Activated T-helper 9 cell treated with anti-CD3 and anti-CD28 coated beads, Interleukin-2, amount 50 U/mL, for 16 hours (primary cell): ENCODE measurements at places on chromosomes 6 and 20.
A peak's percentile ranks its signal among the peaks of the same experiment; 100 is the strongest.

GRCh38 chr6:17497535-17498095, 102.5 kb upstream of the FAM8A1 start:
- DNase-seq = no peak

GRCh38 chr20:25408170-25408547, 686 bp downstream of the GINS1 start:
- DNase-seq = no peak

DNA sequence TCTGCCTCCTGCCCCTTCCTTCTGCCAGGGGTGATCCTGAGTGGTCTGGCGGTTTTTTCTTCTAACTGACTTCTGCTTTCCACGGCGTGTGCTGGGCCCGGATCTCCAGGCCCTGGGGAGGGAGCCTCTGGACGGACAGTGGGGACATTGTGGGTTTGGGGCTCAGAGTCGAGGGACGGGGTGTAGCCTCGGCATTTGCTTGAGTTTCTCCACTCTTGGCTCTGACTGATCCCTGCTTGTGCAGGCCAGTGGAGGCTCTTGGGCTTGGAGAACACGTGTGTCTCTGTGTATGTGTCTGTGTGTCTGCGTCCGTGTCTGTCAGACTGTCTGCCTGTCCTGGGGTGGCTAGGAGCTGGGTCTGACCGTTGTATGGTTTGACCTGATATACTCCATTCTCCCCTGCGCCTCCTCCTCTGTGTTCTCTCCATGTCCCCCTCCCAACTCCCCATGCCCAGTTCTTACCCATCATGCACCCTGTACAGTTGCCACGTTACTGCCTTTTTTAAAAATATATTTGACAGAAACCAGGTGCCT, 10.2 kb downstream of the SLC29A1 start:
- no peak for DNase-seq

DNA sequence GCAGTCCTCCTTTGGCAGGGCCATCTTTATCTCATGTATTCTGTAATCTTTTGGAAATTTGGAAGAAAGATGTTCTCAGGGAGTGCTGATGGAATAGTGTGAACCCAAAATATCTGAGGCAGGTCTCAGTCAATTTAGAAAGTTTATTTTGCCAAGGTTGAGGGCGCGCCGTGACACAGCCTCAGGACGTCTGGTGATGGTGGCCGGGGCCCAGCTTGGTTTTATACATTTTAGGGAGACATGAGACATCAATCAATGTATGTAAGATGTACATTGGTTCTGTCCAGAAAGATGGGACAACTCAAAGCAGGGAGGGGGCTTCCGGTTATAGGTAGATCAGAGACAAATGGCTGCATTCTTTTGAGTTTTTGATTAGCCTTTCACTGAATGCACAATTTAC, 89.8 kb downstream of the ERMARD start:
- DNase-seq = no peak

GRCh38 chr20:60200305-60200918, 242.2 kb downstream of the CDH26 start:
- no peak for DNase-seq

DNA sequence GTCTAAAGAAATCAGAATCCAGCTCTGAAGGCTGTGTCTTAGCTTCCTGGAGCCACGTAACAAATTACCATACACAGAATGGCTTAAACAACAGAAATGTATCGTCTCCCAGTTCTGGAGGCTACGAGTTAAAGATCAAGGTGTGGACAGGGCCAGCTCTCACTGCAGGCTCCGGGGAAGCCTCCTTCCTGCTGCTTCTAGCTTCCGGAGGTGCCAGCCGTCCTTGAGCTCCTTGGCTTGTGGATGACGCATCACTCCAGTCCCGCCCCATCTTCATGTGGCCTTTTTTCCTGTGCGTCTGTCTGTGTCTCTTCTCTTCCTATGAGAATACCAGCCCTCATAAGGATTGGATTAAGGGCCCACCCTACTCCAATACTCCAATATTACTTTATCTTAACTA, 319.1 kb upstream of the QKI start:
- DNase-seq = no peak

DNA sequence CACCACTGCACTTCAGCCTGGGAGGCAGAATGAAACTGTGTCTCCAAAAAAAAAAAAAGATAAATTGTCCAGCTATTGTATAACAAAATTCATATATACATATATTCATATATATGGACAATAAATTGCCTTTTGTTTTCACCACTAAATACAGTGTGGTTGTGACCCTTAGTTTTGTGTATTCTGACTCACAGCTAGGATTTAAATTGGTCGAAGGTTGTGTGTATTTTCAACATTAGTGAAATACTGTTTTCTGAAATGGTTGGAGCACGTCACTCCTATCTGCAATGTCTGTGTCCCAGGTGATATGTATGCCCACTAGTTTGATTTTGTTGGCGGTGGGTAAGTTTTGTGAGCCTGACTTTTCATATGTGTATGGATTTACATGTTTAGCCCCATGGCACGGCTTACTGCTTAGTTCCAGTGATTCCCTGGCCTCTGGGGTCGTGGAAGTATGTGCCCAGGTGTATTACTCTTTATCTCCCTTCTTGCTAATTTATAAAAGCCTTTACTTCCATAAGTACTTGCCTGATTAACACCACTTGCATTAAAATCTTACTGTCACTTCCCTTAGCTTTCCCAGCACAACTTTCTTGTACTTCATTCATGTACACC, 33.3 kb downstream of the JARID2 start:
- DNase-seq = no peak

- DNase-seq = no peak
These were observed 2.8 kb upstream of the FOXC1 start for GRCh38 chr6:1606780-1607515.

GRCh38 chr6:43740961-43741764, 28.8 kb upstream of the VEGFA start:
- no peak for DNase-seq

- no peak for DNase-seq
These were observed 9.3 kb downstream of the CYP21A2 start for GRCh38 chr6:32047539-32047854.

DNA sequence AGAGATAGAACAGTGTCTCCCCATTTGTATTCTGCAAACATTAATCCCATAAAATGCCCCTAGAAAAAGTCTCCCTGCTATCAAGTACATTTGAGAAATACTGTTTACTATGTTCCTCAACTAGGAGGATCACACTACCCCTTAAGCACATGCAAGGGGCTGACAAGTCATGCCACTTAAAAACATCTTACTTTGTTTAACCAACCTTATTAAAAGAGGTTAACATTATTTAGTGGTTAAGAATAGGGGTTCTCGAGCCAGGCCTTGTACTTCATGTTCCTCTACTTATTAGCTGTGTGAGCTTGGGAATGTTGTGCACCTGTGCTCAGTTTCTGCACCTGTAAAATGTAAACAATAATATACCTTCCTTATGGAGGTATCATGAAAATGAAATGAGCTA, 113.7 kb downstream of the UBE3D start:
- DNase-seq = no peak

DNA sequence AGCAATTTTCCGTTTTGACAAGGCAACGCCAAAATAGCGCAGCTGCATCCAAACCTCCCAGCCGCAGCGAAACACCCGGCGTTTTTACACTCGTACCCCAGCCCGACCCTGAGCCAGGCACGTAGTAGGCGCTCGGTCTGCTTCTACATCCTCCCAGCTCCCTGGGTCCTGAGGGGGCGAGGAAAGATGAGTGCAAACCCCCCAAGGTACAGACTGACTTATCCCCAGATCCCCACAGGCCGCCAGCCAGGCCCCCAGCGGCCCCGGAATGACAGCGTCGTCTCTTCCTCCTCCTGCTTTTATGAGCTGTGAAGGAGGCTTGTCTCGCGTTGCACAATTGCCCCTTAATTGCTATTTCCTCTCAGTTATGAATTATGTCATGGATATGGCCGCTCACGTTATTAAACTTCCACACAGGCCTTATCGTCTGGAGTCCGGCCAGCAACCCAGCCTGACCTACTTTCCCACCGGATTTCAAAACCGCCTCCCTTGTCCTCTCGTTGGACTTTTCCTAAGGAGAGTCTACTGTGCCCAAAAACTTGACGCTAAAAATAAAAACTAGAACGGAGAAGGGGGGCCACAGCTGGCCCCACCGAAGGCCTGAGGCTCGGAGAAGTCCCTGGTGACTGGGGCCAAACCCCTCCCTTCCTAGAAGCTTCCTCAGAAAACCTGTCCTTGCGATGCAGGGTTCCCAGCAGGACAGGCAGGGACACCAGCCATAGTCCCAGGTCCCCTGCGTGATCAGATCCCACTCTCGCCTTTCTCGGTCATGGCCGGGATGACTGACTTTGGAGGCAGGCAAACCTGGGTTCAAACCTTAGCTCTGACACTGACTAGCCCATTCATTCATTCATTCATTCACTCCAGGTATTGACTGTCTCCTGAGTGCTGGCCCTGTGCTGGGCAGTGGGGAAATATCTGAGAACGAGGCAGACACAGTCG, 130.9 kb upstream of the PTPN1 start:
- no peak for DNase-seq

DNA sequence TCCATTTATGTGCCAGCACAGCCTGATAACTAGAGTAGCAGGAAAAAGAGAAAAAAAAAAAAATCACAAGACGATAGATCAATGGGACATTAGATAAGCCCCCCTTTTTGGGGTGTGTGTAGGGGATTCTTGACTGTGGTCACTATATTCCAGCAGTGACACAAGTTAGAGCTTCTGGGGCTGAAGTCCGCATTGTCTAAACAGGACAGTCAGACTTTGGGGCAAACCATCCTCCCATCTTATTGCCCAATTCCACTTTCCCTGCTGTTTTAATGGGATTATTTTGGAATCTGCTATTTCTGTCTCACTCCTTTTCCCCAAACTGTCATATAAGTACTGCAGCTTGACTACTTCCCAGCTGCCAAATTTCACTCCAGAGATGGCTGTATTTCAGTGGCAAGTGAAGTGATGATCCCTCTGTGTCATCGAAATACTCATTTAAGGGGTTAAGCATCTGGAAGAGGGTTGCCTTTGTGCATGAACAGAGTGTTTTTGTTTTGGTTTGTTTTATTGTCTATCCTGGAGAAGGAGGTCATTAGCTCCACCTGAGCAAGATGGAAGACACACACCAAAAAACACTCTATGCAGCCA, 182.5 kb downstream of the ATXN1 start:
- no peak for DNase-seq

GRCh38 chr6:87827346-87827745, 125.3 kb upstream of the AKIRIN2 start:
- DNase-seq = no peak

DNA sequence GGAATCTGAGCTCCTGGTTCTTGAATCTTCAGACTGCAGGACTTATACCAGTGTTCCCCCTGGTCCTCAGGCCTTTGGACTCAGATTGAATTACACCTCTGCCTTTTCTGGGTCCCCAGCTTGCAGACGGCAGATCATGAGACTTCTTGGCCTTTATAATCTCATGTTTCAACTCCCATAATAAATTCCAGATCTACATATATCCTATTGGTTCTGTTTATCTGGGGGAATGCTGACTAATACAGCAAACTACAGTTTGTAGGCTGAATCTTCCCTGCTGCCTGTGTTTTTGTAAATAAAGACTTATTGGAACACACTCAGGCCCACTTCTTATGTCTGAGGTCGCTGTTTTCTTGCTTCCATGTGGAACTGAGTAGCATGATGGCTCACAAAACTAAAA, 184.7 kb downstream of the HDGFL1 start:
- no peak for DNase-seq

DNA sequence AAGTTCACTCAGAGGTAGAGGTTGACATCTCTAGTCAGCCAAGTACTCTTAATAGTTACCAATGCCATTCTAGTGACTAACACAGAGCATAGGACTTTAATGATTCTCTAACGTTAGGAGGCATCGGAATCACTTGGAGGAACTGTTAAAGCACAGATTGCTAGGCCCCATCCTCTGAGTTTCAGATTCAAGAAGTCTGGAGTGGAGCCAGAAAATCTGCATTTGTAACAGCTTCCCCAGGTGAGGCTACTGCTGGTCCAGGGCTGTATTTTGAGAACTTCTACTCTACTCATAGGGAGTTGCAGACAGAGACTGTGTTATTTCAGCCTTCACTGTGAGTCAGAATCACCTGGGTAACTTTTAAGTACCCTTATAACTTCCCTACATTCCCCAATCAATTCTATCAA, 5.7 kb downstream of the LMBRD1 start:
- DNase-seq = no peak

GRCh38 chr6:149922642-149923326, at the start of gene RAET1G:
TSS of gene RAET1G (minus strand) at chr6:149923121. CDS start at chr6:149923010, 111 bp downstream.
- peak; percentile 72 for DNase-seq

GRCh38 chr6:95725344-95725743, 148.0 kb downstream of the MANEA start:
- no peak for DNase-seq

GRCh38 chr6:81814370-81815076, 62.0 kb upstream of the TENT5A start:
- no peak for DNase-seq

GRCh38 chr20:32678948-32679347, 5.2 kb upstream of the C20orf203 start:
- no peak for DNase-seq

DNA sequence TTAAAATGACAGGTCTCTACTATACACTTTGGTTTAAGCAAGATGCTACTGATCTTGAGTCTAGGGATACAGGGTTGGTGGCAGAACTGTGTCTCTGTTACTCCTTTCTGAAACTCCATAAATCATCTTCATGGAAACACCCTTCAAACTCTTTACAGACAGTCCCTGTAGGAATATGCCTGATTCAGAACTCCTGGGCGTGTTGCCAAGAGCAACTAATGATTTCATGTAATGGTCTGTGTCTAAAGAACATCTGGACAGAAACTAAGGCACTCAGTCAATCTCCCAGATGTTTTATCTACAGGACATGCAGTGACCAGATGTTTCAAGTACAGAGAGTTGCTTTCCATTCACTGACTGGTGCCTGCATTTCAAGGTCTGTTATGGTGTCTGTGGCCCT, 464.4 kb upstream of the CHD6 start:
- no peak for DNase-seq

- DNase-seq = no peak
These were observed 16.1 kb upstream of the STX11 start for GRCh38 chr6:144134176-144134575.

- no peak for DNase-seq
These were observed 88.4 kb downstream of the CDH22 start for GRCh38 chr20:46219920-46220319.

GRCh38 chr6:97231911-97232310, 51.1 kb downstream of the MMS22L start:
- DNase-seq = no peak

DNA sequence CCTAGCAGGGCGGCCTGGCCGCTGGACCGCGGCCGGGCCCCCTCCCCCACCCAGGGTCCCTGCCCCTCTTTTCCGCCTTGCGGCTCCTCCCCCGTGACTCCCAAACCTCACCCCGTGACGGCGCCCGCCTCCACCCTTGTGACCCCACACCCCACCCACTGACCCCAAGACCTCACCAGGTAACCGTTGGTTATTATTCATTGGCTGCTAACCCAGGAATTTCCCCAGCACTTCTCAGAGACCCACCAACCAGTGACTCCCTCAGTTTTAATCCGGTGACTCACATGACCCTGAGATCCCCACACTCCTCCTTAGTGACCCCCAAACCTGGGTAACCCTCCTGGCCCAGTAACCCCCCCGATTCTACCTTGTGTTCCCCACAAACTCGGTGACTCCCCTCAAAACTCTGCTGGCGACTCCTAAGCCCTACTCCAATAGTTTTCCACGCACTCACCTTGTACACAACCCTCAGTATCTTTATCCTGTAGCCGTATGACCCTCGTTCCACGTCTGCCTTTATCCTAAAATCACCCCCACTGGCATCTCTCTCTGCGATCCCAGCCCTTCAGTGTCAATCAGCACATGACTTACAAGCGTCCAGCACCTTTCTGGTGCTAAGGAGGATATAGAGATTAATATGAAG, 534 bp downstream of the ZNF76 start:
- DNase-seq = peak; percentile 70
